ENCODE measurements at places on chromosomes 7 and 10.

GRCh38 chr7:144787127-144787526 is 48.7 kb downstream of the TPK1 start:
- DNase-seq: no peak

- DNase-seq: no peak
These were observed 17.1 kb upstream of the ZNF800 start for GRCh38 chr7:127409629-127410028.

GRCh38 chr10:31401287-31401686 is 82.3 kb downstream of the ZEB1 start:
- no peak for DNase-seq

DNA sequence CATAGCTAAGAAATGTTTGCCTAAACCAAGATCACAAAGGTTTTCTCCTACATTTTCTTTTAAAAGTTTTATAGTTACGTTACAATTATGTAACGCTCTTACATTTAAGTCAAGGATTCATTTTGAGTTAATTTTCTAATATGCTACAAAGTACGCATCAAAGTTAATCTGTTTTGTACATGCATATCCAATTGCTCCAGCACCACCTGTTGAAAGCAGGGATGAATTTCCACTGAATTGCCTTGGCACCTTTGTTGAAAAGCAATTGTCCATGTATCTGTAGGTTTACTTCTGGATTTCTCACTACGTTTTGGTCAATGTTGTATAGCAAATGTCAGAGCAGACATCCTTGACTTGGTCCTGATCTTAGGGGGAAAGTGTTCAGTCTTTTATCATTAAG is 59.6 kb downstream of the NEUROG3 start:
- no peak for DNase-seq

Data from activated naive CD8-positive, alpha-beta T cell treated with anti-CD3 and anti-CD28 coated beads, Interleukin-2, amount 50 U/mL, for 16 hours (primary cell).